Anterior cingulate cortex (tissue), 58 donors: ENCODE measurements at places on chromosomes 7 and 10.
A peak's percentile ranks its signal among the peaks of the same experiment; 100 is the strongest.

DNA sequence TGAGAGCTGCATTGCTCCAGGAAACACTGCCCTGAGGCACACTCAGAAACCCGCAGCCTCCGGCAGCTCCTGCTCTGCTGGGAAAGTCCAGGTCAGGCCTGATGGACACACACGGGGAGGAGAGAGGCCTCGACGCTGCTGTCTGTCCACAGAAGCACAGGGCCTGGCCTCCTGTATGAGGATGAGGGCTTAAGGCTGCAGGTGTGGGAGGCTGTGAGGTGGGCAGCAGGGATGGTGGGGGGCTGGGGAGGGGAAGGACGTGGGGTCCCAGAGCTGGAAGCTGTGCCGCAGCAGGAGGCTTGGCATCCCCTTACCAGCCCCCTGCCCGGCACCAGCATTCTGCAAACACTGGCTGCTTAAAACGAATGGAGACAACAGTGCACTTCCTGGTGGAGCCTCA lies 186.2 kb downstream of the DNAJB6 start:
- DNase-seq: no peak

- DNase-seq: no peak
Observed at GRCh38 chr7:44293561-44294324, 31.7 kb downstream of the CAMK2B start.

- DNase-seq: no peak
Observed at GRCh38 chr10:44818041-44818649, 93.0 kb upstream of the TMEM72 start.

DNA sequence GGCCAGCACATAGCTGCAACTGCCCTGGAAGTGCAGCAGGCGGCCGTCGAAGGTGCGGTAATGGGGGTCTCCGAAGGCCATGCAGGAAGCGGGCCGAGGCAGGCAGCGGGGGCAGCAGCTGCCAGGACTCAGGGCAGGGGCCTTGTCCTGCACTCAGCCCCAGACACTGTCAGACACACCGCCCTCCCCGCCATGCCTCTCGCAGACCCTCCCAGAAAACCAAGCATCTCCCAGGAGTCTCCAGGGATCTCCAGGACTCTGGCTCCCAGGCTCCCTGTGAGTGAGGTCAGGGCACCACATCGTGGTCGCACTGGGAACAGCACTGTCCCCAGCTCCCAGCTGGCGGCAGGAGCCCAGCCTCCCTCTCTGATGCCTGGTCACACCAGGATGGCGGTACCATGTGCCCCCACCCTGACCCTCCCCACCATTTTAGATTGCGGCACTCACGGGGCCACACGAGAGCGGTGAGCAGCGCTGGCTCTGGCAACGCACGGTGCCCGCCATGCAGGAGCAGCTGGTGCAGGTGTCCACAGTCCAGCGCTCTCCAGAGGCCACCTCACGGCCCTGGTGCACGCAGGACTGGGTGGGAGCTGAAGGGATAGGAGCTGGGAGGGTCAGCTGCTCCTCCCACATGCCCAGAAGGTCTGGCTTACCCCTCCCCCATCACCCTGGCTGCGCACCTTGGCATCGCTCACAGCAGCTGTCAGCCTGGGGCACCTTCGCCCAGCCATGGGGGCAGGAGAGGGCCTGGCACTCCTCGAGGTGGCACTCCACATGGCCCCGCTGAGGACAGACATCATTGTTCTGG lies 17.5 kb downstream of the ATP6V1F start:
- DNase-seq: peak; percentile 69

GRCh38 chr7:99135938-99136337 lies 8.0 kb downstream of the SMURF1 start:
- no peak for DNase-seq

GRCh38 chr7:94432281-94432670 lies 37.6 kb downstream of the COL1A2 start:
- DNase-seq: no peak

DNA sequence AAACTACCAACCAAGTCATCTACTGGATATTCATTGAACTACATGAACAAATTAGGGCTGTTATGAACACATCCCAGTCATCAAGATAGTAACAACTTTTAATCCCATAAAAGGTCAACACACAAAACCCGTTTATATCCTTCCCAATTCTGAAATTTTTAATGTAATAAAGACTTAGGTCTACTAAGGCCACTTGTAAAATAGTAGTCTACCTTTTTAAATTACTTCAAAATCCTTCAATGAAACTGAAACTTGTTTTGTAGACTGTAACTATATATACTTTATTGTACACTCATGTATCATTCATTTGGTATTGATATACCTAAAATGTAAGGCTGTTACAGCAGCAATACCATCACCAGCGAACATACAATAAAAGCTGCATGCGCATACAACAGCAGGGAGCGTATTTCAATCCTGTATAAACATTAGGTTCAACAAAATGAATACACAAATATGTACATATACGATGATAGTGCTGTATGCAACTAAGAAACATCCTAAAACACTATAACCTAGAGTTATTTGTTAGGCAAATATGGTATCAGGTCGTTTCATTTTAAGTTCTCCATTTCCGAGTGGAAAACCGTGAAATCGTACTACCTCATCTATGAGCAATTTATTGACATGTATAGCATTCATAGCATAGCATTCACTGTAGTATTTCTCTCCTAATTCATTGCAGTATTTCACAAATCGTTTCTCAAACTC lies 973 bp downstream of the ATAD1 start:
- DNase-seq: no peak

DNA sequence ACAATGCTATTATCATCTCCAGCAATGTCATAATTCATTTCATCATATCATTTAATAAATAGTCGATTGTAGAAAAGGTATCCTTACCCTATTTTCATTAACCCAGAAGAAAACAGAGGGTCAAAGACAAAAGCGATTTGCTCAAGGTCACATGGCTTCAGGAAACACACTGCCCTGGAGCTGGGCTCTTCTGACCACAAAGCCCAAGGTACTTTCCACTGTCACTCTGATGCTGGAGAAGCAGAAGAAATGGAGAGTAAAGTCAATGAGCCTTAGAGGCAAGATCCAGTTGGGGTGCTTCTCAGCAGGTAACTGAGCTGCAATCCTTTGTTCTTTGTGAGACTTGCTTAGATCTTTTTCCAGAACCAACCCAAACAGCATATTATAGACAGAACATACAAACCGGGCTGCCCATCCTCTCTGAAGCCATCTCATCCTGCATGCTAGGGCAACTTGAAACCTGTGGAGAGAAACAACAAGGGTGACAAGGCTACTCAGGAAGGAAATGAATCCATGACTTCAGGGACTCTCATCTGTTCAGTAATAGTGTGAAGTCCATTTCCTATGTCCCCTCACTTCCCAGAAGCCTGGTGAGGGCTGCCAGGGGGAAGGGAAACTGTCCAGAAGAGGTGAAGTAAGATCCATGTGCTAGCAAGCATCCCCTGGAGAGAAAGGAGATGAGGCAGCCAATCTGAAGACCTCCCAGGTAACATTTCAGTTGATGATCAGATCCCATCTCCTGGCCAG lies 148.6 kb upstream of the SVIL start:
- no peak for DNase-seq

DNA sequence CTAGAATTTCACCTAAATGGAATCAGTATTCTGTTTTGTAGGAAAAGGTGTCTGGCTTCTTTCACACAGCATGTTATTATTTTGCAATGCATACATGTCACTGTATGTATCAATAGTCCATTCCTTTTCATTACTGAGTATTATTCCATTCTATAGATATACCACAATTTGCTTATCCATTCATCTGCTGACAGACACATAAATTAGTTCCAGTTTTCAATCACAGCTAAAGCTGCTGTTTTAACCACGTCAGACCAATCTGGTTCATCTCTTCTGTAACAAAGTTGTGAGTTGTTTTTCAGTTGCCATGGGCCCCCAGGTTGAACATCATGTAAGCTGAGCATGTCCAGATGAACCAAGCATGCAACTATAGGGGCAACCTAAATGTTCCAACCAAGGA lies 282.1 kb upstream of the MKLN1 start:
- DNase-seq: no peak

DNA sequence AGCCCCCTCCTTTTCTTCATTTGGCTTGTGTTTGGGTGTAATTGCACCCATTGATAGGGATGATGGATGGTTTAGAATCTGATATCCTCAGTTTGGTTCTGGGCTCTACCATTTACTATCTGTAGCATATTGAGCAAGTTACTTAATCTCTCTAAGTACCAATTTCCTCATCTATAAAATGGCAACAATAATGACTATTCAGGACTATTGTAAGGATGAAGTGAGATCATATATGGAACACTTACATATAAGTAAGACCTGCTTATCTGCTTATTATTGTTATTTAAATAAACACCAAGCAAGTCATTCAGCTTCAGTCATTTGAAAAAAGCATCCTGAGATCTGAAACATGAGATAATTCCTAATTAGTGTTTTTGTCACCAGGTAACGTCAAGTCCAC lies 127.0 kb downstream of the SEC23IP start:
- DNase-seq: no peak

GRCh38 chr10:75395932-75396630 lies 5.5 kb downstream of the ZNF503 start:
- no peak for DNase-seq

GRCh38 chr7:124679586-124680225 lies 85.9 kb downstream of the GPR37 start:
- no peak for DNase-seq

GRCh38 chr7:150401861-150402631 lies 22.9 kb downstream of the ZNF775 start:
- DNase-seq: no peak

DNA sequence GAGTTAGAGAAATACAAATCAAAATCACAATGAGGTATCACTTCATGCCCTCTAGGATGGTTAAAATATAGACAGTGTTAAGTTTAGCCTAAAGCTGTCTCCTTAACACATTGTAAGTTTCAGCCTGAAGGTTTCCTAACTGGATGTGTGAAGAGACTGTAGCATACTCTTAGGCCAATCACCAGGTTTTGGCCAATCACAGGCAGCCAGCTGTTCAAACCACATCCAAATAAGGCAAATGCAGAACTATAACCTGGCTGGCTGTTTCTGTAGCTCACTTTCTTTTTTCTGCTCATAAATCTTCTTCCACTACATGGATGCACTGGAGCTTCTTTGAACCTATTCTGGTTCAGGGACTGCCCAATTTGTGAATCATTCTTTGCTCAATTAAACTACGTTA lies 19.7 kb downstream of the ESYT2 start:
- DNase-seq: no peak

GRCh38 chr7:106679153-106679931 lies 18.4 kb upstream of the CCDC71L start:
- DNase-seq: no peak

GRCh38 chr10:88792661-88793060 lies 9.9 kb upstream of the LIPM start:
- peak; percentile 17 for DNase-seq

GRCh38 chr10:84310470-84310869 lies 17.9 kb upstream of the CCSER2 start:
- no peak for DNase-seq

DNA sequence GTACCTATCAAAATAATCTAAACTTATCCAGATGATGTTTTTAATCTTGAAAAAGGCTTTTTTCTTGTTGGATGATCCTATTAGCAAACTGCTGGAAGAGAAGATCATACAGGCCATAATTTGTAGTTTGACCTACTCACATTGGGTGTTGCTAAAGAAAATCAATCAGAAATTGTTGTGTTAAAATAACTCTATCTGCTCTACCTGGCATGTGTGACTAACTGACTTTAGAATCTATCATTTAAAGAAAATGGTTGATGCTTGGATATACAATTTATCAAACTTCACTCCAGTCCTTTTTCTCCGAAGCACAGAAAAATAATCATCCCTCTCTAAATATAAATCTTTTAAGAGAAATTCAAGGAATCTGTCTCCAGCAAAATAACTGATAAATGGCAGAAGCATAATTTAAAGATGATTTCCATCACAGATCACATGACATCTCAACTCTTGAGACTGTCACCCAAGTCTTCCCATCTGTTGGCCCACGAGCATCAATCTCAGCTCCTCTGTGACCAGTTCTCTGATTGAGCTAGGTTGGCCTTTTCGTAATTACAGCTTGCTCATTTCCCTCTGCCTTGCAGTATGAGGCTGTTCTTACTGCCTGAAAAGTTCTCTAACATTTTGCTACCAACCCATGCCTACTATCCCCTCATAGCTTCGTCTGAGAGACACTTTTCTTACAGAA lies 36.4 kb downstream of the CABCOCO1 start:
- DNase-seq: no peak

DNA sequence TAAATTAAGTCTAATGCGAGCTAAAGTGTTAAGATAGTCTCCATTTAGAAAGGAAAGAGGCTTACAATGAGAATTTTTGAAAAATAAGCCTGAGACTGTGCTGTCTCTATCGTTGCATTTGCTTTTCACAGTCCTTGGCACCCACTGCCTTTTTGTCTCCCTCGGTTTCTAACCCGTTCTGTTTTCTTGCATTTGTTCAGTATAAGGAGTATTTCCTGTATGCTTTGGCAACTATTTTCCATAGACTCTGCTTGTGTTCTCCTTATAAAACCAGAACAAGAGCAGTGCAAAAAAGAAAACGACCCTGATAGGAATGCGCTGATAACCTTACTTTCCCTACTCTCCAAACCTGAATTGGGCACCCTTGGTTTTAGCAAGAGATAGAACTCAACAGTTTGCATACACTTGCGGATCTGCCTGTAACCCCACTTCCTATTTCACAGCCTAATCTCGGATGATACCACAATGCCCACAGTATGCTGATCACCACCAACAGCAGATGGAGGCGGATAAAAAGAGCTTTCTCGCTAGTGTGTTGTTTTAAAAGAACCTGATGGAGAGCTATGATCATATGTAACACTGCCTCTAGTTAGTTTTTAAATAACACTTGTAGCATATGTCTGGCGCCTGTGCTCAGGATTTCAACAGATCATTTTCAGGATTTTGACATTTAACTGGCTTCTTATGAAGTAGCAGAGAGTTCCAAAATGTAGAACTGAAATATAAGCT lies 1.6 kb upstream of the ARHGAP12 start:
- peak; percentile 21 for DNase-seq

DNA sequence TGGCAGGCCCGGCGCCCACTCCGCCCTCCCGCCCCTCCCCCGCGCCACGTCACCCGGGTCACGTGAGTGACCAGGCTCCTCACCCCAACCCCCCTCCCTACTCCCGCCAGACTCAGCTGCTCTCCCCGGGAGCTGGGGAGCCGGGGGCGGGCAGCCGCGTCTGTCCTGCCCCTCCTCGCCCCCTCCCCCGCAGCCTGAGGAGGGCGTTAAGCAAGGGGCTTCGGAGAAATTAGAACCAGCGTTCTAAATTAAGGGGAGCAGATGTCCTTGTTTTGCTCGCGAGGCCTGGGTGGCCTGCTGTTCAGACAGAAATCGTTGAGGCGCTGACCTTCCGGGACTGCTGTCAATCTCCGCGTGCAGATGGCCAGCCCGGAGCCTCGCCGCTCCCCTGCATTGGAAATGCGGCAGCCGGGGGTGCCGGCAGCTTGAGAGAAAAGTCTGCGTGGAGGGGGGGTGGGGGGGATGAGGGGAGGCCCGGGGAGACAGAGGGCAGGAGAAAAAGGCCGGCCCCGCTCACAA lies 102.2 kb upstream of the ZNF438 start:
- DNase-seq: peak; percentile 89

GRCh38 chr7:100781255-100781654 lies 46.1 kb downstream of the EPHB4 start:
- DNase-seq: no peak

GRCh38 chr7:106313966-106314365 lies 29.2 kb upstream of the NAMPT start:
- DNase-seq: no peak

GRCh38 chr7:30771880-30772425 lies 736 bp downstream of the MINDY4 start:
- DNase-seq: no peak
